Neural progenitor cell (in vitro differentiated cells): ENCODE measurements at places on chromosomes 4 and X. TPM values are rescaled to one million over a fixed set of nuclear protein-coding genes. Genes with fewer than 3 reads are reported as not detected.

Gene ESX1
- not detected in 2 replicates for total RNA-seq

- no peak for DNase-seq
- no peak overlapping the region for H3K4me3 ChIP-seq
- no peaks in the 10 kb centered on the region for H3K4me1 ChIP-seq
- H3K27ac ChIP-seq, result no peak overlapping the region
- no peaks in the 10 kb centered on the region for H3K27me3 ChIP-seq
Measured at GRCh38 chr4:123072060-123072459, 149.7 kb upstream of the NUDT6 start.

Gene IL21
- not detected in 2 replicates for total RNA-seq

DNA sequence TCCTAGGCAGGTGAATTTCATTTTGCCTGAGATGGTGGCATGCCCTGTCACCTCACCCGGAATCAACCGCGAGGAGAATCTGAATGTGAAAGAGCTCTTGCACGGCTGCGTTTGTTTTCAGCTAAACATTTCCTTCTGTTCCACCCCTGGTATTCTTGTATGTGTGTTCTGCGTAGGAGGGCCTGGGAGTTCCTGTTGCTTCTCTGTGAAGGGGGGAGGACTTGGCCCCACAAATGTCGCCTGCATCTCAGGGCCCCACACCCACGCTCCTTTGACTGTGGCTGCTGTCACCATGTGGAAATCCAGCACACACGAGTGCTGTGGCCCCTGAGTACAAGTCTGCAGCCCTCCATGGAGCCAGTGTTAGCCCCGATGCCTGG is 45.8 kb upstream of the CLCN4 start:
- no peaks in the 10 kb centered on the region for H3K4me1 ChIP-seq
- DNase-seq, result no peak
- H3K36me3 ChIP-seq, result no peaks in the 10 kb centered on the region
- H3K4me3 ChIP-seq, result no peak overlapping the region
- H3K27ac ChIP-seq, result no peak overlapping the region
- no peaks in the 10 kb centered on the region for H3K27me3 ChIP-seq

DNA sequence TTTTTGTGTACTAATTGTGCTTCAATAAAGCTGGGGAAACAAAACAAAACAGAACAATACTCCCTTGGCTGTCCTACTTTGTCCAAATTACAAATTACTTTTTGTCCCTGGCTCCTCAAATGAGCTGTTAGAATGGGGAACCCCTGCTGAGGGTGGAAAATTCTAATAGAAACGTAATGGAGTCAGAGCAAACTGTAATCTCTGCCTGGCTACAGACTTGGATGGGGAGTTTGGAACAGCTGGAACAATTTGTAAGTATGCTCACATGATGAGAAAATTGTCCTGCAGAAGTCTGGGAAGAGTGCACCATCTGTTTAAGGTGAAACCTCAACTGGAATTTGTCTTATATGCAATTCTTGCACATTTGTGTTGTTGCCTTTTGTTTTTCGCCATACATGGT is 364.4 kb upstream of the CLNK start:
- no peaks in the 10 kb centered on the region for H3K27me3 ChIP-seq
- no peak overlapping the region for H3K4me3 ChIP-seq
- no peak for DNase-seq

DNA sequence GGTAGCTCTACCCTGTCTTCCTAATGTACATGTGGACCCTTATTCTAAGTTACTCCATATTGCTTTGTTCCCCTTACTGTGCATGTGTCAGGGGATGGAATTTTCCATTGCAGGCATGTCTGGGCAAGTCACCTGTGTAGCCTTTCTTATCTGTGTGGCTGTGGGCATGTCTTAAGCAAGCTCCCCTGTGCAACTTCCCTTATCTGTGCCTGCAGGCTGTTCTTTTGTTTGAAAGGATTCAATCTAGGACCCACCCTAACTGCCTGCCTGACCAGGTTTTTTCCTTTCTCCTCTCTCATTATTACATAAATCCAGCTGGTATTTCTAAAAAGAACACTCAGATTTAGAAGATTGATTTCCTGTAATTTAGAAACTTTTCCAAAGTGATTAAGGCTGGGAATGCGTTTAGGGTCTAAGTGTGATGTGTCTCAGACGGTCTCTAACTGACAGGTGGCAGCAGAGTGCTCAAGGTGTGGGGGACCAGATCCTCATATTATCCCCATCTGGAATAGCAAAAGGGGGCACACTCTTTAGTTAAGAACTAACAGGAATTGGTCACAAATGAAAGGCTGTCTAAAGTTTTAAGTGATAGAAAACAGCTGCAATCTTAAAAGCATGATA is 198.9 kb upstream of the PPP1R2C start:
- H3K27ac ChIP-seq, result no peak overlapping the region
- no peak for DNase-seq
- H3K4me3 ChIP-seq, result no peak overlapping the region
- no peaks in the 10 kb centered on the region for H3K27me3 ChIP-seq

DNA sequence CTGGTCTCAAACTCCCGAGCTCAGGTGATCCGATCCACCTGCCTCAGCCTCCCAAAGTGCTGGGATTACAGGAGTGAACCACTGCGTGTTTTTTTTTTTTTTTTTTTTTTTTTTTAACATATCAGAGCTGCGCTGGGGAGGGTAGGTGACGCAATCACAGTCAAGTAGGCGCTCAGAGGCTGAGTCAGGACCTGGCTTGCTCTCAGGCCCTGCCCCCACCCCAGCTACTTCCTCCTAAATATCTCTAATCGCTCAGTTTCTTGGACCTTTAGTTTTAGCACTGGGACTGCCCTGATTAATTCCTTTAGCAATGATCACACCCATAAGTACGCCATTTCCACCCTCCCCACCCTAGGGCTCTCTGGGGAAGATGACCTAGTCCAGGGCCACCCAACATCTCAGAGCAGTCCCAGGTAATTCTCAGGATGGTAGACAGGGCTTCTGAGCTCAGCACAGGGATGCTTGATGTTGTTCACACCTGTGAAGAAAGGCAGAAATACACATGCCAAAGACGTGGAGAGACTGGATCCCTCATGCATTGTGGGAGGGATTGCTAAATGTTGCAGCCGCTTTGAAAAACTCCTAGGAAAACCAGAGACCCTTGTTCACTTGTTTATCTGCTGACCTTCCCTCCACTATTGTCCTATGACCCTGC is 50.2 kb downstream of the DDX3X start:
- H3K27ac ChIP-seq, result no peak overlapping the region
- no peak for DNase-seq
- no peaks in the 10 kb centered on the region for H3K36me3 ChIP-seq
- H3K4me1 ChIP-seq, result no peaks in the 10 kb centered on the region

GRCh38 chr4:81380437-81380836 is 91.3 kb downstream of the RASGEF1B start:
- no peak overlapping the region for H3K4me3 ChIP-seq
- no peaks in the 10 kb centered on the region for H3K36me3 ChIP-seq
- H3K27me3 ChIP-seq, result no peaks in the 10 kb centered on the region
- DNase-seq, result no peak

DNA sequence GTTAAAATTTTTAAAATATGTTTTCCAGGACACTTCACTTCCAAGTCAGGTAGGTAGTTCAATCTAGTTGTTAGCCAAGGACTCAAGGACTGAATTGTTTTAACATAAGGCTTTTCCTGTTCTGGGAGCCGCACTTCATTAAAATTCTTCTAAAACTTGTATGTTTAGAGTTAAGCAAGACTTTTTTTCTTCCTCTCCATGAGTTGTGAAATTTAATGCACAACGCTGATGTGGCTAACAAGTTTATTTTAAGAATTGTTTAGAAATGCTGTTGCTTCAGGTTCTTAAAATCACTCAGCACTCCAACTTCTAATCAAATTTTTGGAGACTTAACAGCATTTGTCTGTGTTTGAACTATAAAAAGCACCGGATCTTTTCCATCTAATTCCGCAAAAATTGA is 49.7 kb downstream of the XIAP start:
- no peaks in the 10 kb centered on the region for H3K36me3 ChIP-seq
- H3K27ac ChIP-seq, result no peak overlapping the region
- no peak overlapping the region for H3K4me3 ChIP-seq
- H3K27me3 ChIP-seq, result no peaks in the 10 kb centered on the region

DNA sequence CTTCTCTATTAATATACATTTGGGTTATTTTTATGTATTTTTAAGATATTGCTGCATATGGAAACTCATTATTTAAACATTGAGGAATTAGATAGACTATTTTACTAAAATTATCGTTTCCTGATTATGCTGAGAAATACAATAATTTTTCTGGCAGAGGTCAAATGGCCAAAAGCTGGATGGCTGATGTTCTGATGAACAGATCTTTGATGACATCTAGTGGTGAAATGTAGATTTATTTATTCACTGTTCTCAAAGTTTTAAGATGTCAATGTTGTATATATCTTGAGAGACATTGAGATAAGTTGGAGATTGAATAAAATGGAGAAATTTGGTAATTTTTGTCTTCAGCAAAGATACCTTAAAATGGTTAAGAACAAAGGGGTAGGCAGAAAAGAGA is 96.2 kb downstream of the UGT8 start:
- no peak overlapping the region for H3K4me3 ChIP-seq
- no peaks in the 10 kb centered on the region for H3K27me3 ChIP-seq
- no peaks in the 10 kb centered on the region for H3K4me1 ChIP-seq
- no peaks in the 10 kb centered on the region for H3K36me3 ChIP-seq
- DNase-seq, result peak; percentile 45

Gene LRIT3
- total RNA-seq, result 0.09 and 0.15 TPM in 2 replicates

Gene JAKMIP1
- total RNA-seq, result 5.1 and 5.5 TPM in 2 replicates

DNA sequence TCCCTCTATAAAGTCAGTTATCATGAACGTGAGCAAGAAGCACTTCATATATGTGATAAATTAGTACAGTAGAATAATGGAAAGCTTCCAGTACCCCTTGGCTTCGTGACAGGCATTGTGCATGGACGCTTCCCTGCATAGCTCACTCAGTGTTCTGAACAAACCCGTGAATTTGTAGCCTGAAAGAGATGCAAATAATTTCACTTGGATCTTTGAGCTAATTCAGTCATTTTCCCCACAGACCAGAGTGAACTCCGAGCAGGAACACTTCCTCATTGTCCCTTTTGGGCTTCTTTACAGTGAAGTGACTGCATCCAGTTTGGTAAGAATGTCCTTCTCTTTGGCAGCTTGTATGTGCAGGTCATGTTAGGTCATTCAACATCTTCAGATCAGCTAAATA is 50.1 kb downstream of the ADD1 start:
- H3K27me3 ChIP-seq, result no peaks in the 10 kb centered on the region
- H3K4me1 ChIP-seq, result no peaks in the 10 kb centered on the region
- H3K27ac ChIP-seq, result no peak overlapping the region
- no peak for DNase-seq
- H3K4me3 ChIP-seq, result no peak overlapping the region
- H3K36me3 ChIP-seq, result peaks cover 4% of the 10 kb centered on the region

DNA sequence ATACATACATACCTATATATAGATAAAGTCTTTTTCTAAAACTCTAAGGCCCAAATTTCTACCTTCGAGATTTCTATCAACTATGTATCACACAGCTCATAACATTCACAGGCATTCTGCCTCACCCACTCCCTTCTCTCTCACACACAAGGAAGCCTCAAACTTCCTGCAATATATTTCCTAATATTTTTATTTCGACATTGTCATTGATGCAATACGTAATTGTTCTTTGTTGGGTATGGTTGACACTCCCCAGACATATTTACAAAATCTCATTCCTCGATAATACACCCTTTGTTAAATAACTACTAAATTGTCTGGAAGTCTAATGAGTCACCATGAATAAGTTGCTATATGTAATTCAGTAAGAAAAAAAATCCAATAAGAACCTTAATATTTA is 143.5 kb downstream of the HNRNPD start:
- no peaks in the 10 kb centered on the region for H3K36me3 ChIP-seq
- no peaks in the 10 kb centered on the region for H3K27me3 ChIP-seq
- no peak overlapping the region for H3K4me3 ChIP-seq
- no peak overlapping the region for H3K27ac ChIP-seq
- no peaks in the 10 kb centered on the region for H3K4me1 ChIP-seq
